Right cardiac atrium (tissue), 5 donors: ENCODE measurements at places on chromosomes 5 and 9. TPM values are rescaled to one million over a fixed set of nuclear protein-coding genes. Genes with fewer than 3 reads are reported as not detected.
A peak's percentile ranks its signal among the peaks of the same experiment; 100 is the strongest.

GRCh38 chr9:93332317-93332716, 119.2 kb upstream of the FAM120A start:
- no peak for DNase-seq

DNA sequence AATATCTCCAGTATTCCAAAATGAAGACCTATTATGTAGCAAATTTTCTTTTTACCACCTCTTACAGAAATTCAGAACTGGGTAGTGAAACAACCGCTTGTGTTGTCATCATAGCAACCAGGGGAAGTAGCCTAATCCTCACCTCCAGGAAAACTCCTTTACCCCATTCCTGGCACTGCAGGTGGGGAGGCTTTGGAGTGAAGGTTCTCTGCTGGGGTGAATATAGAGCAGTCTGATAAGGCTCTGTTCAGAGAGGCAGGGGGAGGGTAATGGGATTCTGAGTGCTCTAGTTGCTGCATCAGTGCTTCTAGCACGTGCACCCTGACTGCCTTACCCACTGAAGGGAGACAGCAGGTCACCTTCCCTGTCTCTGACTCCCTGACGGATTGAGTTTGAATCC, 116.2 kb downstream of the MAN2A1 start:
- DNase-seq = no peak

DNA sequence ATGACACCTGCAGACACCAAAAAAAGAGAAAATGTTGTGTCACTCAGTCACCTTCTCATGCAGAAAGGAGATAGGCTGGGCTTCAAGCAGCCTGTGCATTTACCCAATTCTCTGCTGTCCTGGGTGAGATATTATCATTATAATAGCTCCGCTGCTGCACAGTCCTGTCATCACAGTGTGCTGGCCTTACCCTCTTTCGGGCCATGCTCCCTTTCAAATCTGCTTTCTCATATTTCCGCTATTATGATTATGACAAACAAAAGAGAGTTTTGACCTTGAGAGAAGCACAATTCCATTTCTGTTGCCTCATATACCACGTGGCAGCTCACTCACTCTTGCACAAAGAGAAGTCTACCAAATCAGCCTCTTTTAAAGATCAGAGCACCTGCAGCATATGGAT, 1350.1 kb upstream of the ACO1 start:
- DNase-seq = no peak

DNA sequence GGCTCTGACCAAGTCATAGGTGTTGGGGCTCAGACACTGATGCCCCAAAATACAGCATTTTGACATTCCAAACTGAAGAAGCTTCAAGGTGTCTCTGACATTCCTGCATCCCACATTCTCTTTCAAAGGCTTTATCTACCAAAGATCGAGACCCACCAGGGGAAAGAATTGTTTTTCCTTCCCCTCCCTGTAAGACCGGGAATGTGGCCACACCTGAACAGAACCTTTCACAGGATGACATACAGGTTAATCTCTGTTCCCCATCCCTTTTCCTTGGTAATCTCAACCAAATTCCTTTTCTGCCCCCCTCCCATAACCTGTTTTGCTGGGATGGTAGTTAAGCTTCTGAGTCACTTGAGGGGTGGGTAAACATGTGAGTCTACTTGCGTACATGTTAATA, 72.3 kb downstream of the IQGAP2 start:
- DNase-seq = no peak

GRCh38 chr9:14315875-14316601, 2.1 kb upstream of the NFIB start:
- DNase-seq = peak; percentile 74

The BRD8 gene
- polyA plus RNA-seq = 23.5 TPM

DNA sequence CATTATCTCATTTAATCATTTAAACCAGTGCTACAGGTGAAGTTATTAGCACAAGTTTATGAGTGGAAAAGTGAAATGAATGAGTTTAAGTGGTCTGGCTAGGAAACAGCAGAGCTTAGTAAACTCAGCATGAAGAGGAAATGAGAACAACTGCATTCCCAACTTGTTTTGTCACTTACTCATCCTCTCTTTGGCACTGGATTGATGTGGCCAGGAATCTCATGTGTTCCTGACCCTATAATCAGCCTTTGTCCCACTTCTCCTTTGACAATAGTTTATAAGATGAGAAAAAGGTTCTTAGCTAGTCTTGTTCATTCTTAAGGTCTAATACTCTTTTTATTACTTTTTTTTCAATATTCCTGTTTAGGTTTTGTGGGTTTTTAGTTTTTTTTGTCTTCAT, 559.2 kb upstream of the TLE4 start:
- DNase-seq = no peak

DNA sequence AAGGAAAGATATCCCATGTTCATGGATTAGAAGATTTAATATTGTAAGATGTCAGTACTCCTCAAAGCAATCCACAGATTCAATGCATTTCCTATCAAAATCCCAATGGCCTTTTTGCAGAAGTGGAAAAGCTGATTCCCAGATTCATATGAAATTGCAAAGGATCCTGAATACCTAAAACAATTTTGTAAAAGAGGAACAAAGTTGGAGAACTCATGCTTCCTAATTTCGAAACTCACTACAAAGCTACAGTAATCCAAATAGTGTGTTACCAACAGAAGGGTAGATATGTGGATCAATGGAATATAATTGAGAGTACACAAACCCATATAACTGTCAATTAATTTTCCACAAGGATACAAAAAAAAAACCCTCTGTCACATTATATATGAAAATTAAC, 154.3 kb upstream of the ZNF618 start:
- DNase-seq = no peak

DNA sequence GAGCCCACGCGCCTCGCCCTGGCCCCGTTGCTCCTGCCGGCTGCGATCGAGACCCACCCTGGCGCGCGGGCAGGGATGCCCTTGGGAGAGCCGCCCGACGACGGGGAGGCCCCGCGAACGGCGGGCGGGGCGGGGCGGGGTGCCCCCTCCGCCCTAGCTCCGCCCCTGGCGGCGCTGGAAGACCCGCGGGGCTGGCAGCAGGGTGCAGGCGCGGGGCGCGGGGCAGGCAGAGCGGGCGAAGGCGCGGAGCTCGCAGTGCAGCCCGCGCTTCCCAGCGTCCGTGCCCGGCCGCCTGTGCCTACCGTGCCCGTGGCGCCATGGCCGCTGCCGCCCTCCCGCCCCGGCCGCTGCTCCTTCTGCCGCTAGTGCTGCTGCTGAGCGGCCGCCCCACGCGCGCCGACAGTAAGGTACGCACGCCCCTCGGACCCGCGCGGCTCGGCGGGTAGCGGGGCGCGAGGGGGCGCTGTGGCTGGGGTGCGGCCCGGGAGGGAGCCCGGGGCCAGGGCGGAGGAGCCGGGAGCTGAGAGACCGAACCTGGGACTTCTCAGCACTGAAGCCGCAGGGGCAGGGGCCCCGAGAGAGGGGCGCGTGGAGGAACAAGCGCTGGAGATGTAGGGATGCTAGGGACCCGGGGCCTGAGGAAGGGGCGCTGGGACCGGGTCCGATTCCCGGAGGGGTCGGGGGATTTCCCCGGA, at the start of gene OLFML2A:
Gene OLFML2A, plus strand, starts transcription at position 180 of the 695 bp plus-strand sequence. Its CDS starts 138 bp downstream, at position 318.
- DNase-seq = peak; percentile 66

- DNase-seq = peak; percentile 90
These were observed 8.5 kb downstream of the PRR7 start for GRCh38 chr5:177455036-177455660.

- DNase-seq = no peak
These were observed 3.0 kb upstream of the IFNW1 start for GRCh38 chr9:21144603-21145002.

- peak; percentile 62 for DNase-seq
These were observed 299.0 kb upstream of the MSX2 start for GRCh38 chr5:174425271-174425963.

DNA sequence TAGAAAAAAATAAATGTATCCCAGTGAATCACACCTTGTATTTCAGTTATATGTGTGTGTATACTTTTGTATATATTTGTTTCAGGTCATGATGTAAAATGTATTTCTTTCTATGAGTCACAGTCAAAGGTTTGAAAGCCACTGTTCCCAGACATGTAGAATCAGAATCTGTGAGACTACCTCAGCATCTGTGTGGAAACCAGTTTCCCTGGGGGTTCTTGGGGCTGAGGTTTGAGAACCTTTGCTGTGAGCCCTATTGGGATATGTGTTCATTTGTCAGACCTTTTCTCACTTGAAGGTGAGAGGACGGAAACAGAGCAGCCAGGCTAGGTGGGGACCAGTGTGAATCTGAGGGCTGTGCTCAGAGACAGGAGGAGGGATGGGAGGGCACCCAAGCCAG, 78.7 kb upstream of the SAP30L start:
- DNase-seq = no peak

The OR2K2 gene
- polyA plus RNA-seq = not detected

- no peak for DNase-seq
These were observed 247.0 kb downstream of the YTHDC2 start for GRCh38 chr5:113760486-113760885.

DNA sequence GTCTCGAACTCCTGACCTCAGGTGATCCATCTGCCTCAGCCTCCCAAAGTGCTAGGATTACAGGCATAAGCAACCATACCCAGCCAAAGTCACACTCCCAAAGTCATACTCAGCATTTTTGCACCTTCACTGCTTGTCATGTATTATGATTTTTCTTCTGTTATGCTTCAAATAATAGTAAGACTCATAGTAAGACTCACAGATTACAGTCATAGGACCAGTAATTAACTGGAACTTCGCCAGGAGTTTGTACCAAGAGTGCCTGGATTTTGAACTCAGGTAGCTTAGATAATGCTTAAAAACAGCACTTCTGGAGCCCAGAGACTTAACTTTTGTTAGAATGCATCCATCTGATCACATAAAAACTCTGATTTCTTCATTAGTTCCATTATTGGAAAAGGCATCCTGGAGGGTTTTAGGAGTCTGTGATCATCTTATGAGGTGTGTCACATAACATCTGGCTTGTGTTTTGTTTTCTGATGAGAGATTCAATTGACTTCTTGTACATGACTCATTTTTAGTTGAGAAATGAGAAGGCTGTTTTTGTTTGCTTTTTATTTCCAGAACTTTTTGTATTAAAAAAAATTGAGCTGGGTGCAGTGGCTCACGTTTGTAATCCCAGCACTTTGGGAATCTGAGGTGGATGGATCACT, 131.5 kb downstream of the ADAMTS19 start:
- no peak for DNase-seq

The TMEM174 gene
- polyA plus RNA-seq = not detected

GRCh38 chr9:89843591-89843990, 238.8 kb downstream of the GADD45G start:
- no peak for DNase-seq

The STK32A gene
- 0.81 TPM for polyA plus RNA-seq
